Neural progenitor cell (in vitro differentiated cells): ENCODE measurements at places on chromosomes 1 and 21. TPM values are rescaled to one million over a fixed set of nuclear protein-coding genes. Genes with fewer than 3 reads are reported as not detected.
A peak's percentile ranks its signal among the peaks of the same experiment; 100 is the strongest.

CDK18 gene
- 14.1 and 25.5 TPM in 2 replicates for total RNA-seq

DNA sequence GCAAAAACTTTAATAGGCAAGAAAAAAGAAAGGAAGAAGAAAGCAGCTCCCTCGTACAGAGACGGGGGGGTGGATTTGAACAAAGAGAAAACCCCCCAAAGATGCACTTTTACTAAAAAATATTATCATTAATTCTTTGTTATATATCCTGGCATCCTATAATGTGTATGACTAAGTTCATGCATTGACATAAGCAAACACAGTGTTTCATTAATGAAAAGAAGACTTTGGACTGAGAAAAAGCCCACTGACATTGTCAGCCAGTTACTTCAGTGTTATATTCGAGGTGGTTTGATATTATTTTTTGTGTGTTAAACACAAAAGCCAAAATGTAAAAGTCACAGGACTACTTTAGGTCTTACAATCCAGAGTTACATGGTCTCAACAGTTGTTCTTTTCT, 110.1 kb upstream of the DPYD start:
- H3K4me1 ChIP-seq, result peaks cover 8% of the 10 kb centered on the region
- no peaks in the 10 kb centered on the region for H3K27me3 ChIP-seq
- H3K4me3 ChIP-seq, result no peak overlapping the region
- no peak for DNase-seq
- H3K27ac ChIP-seq, result no peak overlapping the region

- no peak overlapping the region for H3K27ac ChIP-seq
- no peaks in the 10 kb centered on the region for H3K36me3 ChIP-seq
- peaks cover 13% of the 10 kb centered on the region for H3K27me3 ChIP-seq
- H3K4me1 ChIP-seq, result peaks cover 6% of the 10 kb centered on the region
Observed at GRCh38 chr1:145918992-145919939, 749 bp upstream of the PEX11B start.

CSMD2 gene
- 2.6 and 3.5 TPM in 2 replicates for total RNA-seq

DNA sequence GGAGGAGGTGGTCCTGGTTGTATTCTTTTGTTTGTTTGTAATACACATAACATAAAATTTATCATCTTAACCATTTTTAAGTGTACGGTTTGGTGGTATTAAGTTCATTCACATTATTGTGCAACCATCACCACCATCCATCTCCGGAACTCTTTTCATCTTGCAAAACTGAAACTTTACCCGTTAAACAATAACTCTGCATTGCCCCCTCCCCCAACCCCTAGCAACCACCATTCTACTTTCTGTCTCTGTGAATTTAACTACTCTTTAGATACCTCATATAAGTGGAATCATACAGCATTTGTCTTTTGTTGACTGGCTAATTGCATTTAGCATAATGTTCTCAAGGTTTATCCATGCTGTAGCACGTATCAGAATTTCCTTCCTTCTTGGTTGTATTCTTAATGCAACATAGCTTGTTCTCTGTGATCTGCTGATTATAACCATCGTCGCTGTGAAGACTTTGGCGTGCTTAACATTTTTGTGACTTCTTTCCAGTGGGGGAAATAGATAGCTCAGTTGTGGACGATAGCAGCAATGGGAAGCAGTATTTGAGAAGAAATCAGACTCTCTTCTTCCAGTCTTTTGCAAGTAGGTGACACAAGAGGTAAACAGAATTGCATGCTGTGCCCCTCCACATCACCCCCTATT, 117.5 kb upstream of the HOOK1 start:
- no peak overlapping the region for H3K4me3 ChIP-seq
- no peak for DNase-seq
- no peaks in the 10 kb centered on the region for H3K36me3 ChIP-seq

DNA sequence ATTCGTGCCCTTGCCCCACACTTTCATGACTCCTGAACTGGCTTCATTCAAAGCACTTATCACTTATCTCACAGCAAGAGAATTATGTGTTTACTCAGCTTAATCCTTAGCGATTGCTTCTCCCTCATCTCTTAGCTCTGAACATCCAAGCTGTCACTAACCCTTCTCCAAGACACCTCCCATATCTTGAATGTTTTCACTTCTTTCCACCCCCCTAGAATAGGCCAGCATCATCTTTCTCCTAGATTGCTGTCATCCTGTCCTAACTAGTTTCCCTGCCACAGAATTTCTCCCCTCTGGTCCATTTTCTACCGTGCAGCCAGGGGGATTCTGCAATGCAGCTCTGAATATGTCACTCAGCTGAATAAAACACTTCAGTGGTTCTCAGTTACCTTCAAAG, 68.6 kb upstream of the SPATA6 start:
- no peaks in the 10 kb centered on the region for H3K36me3 ChIP-seq
- H3K4me1 ChIP-seq, result no peaks in the 10 kb centered on the region
- DNase-seq, result no peak
- no peak overlapping the region for H3K4me3 ChIP-seq

DNA sequence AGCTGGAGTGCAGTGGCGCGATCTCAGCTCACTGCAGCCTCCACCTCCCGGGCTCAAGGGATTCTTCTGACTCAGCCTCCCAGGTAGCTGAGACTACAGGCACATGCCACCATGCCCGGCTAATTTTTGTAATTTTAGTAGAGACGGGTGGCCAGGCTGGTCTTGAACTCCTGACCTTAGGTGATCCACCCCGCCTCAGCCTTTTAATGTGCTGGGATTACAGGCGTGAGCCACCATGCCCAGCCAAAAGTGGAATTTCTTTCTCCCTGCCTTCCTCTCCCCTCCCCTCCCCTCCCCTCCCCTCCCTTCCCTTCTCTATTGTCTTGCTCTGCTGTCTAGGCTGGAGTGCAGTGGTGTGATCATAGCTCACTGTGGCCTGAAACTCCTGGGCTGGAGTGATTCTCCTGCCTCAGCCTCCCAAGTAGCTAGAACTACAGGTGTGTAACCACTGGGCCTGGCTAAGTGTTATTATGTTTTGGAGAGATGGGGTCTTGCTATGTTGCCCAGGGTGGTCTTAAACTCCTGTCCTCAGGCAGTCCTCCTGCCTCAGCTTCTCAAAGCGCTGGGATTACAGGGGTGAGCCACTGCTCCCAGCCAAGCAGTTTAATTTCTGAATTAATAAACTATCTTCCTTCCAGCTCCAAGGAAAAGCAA, 10.0 kb upstream of the MACF1 start:
- H3K4me3 ChIP-seq, result no peak overlapping the region
- peak overlapping the region; percentile 41 for H3K27ac ChIP-seq
- H3K27me3 ChIP-seq, result no peaks in the 10 kb centered on the region
- H3K36me3 ChIP-seq, result no peaks in the 10 kb centered on the region

NAV1 gene
- total RNA-seq, result 60.7 and 83.0 TPM in 2 replicates

- H3K27me3 ChIP-seq, result no peaks in the 10 kb centered on the region
- no peak overlapping the region for H3K4me3 ChIP-seq
- H3K36me3 ChIP-seq, result no peaks in the 10 kb centered on the region
- H3K27ac ChIP-seq, result no peak overlapping the region
- no peaks in the 10 kb centered on the region for H3K4me1 ChIP-seq
- no peak for DNase-seq
Observed at GRCh38 chr1:216453777-216454176, 30.5 kb upstream of the USH2A start.

KRTAP19-1 gene
- total RNA-seq, result not detected in 2 replicates

GRCh38 chr1:86887479-86888162, 26.3 kb downstream of the SELENOF start:
- no peak for DNase-seq
- no peaks in the 10 kb centered on the region for H3K36me3 ChIP-seq
- no peak overlapping the region for H3K27ac ChIP-seq
- no peak overlapping the region for H3K4me3 ChIP-seq

- no peak overlapping the region for H3K4me3 ChIP-seq
- no peak overlapping the region for H3K27ac ChIP-seq
- H3K27me3 ChIP-seq, result no peaks in the 10 kb centered on the region
- no peaks in the 10 kb centered on the region for H3K4me1 ChIP-seq
- no peak for DNase-seq
Observed at GRCh38 chr1:244948416-244948815, 84.1 kb upstream of the HNRNPU start.

- no peak for DNase-seq
- no peak overlapping the region for H3K4me3 ChIP-seq
- peaks cover 37% of the 10 kb centered on the region for H3K27me3 ChIP-seq
Observed at GRCh38 chr1:231144416-231145193, 17.3 kb upstream of the TRIM67 start.

- DNase-seq, result no peak
- H3K27ac ChIP-seq, result no peak overlapping the region
- H3K27me3 ChIP-seq, result no peaks in the 10 kb centered on the region
- H3K36me3 ChIP-seq, result no peaks in the 10 kb centered on the region
Observed at GRCh38 chr1:246198115-246198816, 308.8 kb downstream of the SMYD3 start.

IGSF21 gene
- 1.7 and 6.9 TPM in 2 replicates for total RNA-seq

DNA sequence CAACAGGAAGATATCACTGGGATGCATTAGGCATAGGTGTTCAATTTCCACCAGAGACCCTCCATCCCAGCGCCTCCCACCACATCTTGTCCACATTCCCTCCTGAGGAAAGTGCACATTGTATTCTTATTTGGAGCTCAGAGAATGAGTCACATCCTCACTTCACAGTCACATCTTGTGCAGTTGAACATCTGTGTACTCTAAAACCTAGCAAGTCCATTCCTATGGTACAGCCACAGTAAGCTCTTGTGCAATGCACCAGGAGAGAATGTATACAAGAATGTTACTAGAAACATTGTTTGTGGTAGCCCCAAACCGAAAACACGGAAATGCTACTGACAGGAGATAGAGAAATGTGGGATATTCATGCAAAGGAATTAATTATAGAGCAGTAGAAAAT, 1.6 kb upstream of the KDF1 start:
- no peak overlapping the region for H3K4me3 ChIP-seq
- DNase-seq, result no peak
- H3K27me3 ChIP-seq, result peaks cover 46% of the 10 kb centered on the region
- no peaks in the 10 kb centered on the region for H3K36me3 ChIP-seq
